T-helper 2 cell treated with Interferon-gamma antibody and Interleukin-4, amounts not matched to agents 5 μg/mL and 100 μg/mL, for 36 hours (primary cell): ENCODE measurements at places on chromosomes 7 and 10.

DNA sequence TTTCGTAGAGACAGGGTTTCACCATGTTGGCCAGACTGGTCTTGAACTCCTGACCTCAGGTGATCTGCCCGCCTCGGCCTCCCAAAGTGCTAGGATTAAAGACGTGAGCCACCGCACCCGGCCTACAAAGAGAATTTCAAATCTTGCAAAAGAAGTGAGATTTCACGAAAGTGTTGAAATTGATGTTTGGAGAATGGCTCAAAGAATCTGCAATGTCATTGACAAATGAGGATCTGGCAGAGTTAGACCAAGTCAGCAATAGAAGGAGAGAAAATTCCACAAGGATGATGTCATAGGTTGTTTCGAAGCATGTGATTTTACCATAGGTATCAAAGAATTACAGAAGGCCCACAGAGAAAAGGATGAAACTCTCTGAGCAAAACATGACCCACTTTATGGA is 71.7 kb downstream of the LYZL2 start:
- DNase-seq = no peak

DNA sequence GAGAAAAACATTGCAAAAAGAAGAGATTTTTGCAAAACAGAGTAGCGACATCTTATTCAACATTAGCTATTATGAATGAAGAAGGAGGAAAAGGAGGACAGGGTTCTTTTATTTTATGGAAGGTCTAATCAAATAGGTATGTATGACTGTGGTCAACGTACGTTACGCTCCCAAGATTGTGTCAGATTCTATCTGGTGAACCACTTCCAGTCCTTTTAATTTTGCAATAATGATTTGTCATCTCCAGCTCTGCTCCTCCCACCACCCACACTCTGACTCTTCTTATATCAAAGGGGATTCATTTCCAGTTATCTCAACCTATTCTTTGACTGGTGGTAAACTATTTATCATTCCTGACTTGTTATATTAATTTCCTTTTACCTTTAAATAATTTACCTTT is 259.9 kb downstream of the CACNA2D1 start:
- DNase-seq = no peak

GRCh38 chr10:15849316-15849715 is 11.0 kb downstream of the MINDY3 start:
- no peak for DNase-seq

- no peak for DNase-seq
Measured at GRCh38 chr7:134992626-134993179, 6.4 kb downstream of the AGBL3 start.

DNA sequence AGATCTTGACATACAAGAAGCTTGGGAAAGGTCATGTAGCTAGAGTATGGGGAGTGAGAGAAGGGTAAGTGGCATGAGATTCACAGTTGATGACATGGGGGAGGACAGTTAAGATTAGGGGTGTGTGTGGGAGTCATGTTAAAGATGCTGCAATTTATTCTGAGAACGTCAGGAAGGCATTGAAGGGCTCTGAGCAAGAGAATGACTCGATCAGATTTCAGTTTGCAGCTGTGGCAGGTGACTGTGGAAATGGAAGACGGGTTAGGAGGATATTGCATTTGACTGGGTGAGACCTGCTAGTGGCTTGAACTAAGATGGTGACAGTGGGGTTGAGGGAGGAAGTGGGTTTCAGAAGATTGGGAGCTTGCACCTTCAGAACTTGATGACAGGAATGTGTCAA is 5.6 kb downstream of the CDC123 start:
- peak; percentile 28 for DNase-seq

GRCh38 chr7:65832281-65832680 is 40.6 kb upstream of the VKORC1L1 start:
- DNase-seq = no peak

GRCh38 chr7:1650363-1651030 is 19.6 kb upstream of the ELFN1 start:
- DNase-seq = no peak

DNA sequence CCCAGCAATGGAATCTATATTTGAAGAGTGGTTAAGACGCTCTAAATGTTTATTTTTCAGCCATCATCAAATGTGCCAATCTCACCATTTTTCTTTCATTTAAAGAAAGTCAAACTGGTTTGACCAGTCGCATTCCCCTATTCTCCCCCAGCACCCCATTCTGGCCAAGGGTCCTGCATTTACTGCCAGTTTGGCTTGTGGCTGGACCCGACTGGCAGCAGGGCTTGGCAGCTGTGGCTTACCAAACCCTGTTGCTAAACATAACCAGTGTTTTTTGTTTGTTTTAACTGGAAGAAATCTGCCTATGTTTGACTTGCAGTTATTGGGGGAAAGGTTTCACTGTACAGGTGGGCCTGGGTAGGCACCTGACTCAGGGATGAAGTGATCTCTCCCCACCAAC is 116.3 kb downstream of the CYP26A1 start:
- DNase-seq = no peak

DNA sequence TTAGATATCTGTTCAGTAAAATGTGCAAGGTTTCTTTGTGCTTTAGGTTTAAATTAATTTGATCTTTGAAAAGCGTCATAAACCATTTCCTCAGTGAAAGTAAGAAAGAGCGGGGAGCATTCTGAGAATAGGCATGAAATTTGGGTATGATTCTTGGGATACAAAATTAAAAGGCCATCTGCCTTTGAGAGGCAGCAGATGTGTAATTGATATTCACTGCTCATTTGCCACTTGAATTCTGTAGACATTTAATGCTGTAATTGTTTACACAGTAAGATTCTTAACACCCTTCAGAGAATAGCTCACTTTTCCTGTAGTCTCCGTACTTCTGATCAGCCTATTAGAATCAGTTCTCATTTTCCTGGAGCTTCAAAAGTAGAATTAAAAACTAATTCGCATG is 18.7 kb downstream of the FRMD4A start:
- no peak for DNase-seq

DNA sequence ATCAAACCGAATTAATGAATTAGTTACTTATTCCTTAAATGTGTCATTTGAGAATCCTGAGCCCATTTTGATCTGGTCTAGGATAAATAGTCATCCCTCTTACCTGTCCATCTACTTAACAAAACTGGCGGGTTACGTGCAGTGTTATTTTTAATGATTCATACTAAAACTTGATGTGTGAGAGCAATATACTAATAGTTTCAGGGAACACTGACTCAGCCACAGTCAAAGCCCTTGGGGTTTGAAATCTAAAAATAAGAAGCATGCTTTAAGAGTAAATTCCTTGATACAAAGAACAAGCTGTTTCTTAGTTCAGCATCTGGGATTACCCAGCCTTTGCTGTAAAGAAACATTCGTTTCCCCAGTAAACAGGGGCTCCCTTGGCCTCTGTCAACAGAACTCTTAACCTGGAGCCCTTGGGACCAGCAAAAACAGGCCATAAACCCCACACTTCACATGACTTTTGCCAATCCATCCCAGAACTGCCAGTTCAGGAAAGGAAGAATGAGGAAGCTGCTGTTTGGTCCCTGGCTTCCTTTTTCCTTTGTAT is 370.6 kb upstream of the IGFBP3 start:
- DNase-seq = no peak

DNA sequence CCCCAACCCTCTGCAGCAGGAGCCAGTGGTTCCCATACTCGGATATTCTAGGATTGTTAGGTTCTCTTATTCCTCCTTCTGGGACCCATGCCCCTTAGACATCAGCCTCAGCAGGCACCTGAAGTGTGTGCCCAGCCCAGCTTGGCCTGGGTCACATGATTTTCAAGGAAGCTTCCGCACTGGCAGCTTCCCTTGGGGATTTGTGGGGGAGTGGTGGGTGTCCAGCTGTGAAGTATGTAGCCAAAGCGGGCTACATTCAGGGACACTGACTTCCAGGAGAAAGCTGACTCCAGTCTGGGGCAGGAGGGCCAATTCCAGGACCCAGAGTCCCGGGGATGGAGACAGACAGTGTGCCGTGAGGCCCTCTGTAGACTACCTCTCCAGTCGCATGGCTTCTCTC is 1.3 kb downstream of the LDB1 start:
- DNase-seq = no peak

GRCh38 chr7:70787771-70788170 is 344.2 kb upstream of the GALNT17 start:
- no peak for DNase-seq

GRCh38 chr10:121596689-121597503 is 1.3 kb downstream of the FGFR2 start:
- no peak for DNase-seq

GRCh38 chr7:142784096-142784495 is 13.3 kb downstream of the PRSS2 start:
- no peak for DNase-seq

DNA sequence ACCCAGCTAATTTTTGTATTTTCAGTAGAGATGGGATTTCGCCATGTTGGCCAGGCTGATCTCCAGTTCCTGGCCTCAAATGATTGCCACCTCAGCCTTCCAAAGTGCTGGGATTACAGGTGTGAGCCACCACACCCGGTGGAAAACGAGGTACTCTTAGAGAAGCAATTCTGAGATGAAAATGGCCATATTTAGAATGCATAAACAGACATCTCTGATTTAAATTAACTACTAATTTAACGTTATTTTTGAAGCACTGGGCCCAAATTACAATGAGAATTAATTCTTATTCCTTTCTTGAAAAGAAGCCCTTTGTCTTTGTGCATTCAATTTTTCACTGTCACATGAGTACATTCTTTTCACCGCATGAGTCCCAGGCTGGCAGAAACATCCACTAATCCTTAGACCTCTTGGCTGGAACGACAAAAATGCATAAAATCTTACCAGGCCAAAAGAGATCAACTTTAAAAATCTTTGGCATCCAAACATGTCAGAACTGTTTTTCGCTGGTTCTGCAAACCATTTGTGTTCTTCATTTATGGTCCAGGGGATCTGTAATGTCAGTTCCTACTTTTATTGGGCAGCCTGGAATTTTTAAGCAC is 60.1 kb upstream of the CAPZA2 start:
- DNase-seq = no peak

GRCh38 chr10:126904516-126904817 is 761 bp upstream of the DOCK1 start:
- DNase-seq = no peak

DNA sequence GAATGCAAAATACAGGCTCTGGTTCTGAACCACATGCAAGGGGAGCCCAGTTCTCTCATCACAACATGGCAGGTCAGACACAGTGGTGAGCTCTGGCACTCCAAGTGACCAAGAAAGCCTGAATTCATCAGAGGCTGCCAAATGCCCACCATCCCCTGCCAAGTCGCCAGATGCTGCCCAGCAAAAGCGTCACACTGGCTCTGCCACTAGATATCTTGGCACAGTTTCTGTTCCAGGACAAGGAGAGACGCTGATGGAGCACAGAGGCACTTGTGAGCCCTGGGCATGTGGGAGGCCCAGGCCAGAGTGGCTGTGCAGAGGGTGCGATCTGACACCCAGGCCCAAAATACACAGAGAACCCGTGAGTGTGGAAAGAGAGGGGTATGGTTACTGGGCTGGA is 57.8 kb downstream of the GAD2 start:
- no peak for DNase-seq

DNA sequence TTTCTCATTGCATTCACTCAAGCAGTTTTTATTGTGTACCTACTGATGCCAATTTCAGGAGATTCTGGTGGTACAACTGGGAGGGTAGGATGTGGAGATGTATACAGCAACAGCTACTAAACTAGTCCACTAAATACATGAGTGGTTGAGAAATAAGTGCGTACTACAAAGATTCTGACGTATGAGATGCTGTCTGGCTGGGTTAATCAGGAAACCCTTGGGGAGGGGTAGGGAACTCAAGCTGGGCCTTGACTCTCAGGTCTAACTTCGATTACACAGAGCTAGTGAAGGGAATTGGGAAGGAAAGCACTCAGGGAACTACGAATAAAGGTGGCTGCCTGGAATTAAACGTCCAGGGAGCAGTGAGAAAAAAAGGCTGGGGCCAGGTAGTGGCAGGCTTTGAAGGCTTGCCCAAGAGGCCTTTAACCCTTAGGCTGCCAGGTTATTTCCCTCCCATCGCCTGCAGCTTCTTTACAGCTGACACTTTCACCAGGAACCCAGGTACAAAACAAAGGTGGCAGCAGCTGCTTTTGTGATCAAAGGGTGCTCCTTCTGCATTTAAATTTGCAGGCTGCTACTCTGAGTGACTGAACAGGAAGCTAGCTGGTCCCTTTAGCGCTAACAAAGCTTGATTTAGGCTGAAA is 3.2 kb downstream of the MMS19 start:
- DNase-seq = no peak

- no peak for DNase-seq
Measured at GRCh38 chr10:48468866-48469511, 135.9 kb downstream of the ARHGAP22 start.

DNA sequence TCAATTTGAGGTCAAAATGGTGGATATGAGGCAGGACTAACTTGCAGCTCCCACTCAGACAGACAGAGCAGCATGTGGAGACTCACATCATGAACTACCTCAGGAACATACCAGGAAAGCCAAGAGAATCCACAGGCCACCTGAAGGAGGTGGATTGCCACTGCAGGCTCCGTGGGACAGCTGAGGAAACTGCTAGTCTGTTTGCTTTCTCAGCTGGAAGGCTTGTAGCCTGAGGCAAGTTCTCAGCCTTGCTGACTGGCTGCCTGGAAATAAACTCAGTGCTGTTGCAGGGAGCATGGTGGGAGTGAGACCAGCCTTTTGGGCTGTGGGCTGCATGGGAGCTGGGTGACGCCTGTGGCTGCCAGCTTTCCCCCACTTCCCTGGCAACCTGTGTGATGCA is 202.9 kb downstream of the ZNF248 start:
- DNase-seq = no peak

GRCh38 chr7:136050462-136050847 is 73.3 kb upstream of the MTPN start:
- DNase-seq = no peak

DNA sequence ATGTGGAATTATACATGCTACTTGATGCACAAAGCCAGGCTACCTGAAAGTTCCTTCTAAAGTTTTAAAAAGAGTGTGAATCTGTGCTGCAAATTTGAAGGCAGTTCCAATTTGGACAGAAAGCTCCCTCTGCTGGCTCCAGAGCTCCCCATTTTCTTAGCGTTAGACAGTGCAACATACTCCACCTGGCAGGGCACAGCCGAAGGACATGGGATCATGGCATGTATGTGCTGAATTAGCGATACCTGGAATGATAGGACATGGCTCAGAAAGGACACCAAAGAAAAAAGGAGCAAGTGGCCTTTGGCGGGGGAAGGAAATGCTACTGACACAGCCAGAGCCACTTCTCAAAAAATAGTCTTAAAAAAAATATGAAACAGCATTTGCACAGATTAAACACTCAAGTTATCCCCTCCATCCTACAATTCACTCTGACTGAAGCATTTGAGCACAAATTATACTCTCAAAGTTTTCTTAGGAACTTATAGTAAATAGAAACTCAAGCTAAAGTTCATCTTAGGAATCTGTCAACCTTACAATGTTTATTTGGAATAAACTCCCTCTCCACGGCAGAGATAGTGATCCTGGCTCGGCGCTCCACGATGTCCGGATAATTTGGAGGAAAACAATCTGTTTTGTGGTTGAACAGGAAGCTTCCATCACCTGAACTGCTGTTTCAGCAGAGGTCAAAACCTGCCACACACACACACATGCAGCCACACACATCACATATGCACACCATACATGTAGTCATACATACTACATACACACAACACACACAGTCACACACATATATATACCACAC is 80.0 kb downstream of the C7orf25 start:
- no peak for DNase-seq

GRCh38 chr10:6162589-6163356 is 40.0 kb upstream of the PFKFB3 start:
- DNase-seq = no peak
